ENCODE measurements at places on chromosomes 5 and 9.

DNA sequence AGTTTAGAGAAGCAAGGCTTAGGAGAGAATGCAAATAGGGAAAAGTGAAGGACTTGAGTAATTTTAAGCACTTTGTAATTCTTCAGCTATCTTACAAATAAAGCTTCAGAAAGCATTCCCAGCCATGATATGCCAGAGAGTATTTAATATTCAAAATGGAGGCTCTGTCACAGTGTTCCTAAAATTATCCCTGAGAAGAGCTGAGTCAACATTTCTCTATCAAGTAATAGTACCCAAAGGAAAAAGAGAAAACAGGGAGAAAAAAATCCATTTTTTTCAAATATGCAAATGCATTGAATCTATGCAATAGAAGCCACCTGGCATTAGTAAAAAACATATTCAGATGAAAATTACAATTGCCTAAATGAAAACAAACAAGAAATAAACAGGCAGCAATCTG, 392.6 kb upstream of the FAM174A start:
- DNase-seq, result no peak

GRCh38 chr9:1637401-1637800, 377.7 kb upstream of the SMARCA2 start:
- DNase-seq, result no peak

DNA sequence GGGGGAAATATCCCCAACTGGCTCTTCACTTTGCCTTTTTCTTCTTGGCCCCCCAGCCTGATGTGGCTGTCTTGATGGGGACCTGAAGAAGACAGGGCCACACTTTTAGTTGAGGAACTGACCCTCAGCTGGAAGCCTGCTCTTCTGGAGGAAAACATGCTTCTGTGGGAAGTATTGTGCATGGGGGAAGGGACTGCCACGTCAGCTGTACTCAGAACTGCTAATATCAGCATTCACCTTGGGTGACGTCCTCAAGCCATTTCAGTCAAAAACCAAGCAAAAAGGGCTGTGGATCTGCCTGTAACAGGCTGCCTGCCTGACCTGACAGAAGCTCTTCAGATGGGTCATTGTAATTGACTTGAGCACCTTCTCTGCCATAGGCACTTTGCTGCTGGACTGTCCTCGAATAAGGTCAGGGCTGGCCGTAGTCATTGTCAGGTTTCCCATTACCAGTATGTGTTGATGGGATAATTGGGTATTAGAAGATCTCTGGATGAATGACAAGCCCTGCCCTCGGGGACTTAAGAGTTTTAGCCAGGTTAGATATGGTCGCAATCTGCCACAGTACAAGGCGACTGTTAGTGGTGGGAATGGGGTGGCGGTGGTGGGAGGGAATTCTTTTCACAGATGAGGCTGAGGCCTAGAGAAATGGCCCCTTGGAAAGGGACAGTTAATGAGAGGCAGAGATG, 10.4 kb downstream of the RAI14 start:
- no peak for DNase-seq

DNA sequence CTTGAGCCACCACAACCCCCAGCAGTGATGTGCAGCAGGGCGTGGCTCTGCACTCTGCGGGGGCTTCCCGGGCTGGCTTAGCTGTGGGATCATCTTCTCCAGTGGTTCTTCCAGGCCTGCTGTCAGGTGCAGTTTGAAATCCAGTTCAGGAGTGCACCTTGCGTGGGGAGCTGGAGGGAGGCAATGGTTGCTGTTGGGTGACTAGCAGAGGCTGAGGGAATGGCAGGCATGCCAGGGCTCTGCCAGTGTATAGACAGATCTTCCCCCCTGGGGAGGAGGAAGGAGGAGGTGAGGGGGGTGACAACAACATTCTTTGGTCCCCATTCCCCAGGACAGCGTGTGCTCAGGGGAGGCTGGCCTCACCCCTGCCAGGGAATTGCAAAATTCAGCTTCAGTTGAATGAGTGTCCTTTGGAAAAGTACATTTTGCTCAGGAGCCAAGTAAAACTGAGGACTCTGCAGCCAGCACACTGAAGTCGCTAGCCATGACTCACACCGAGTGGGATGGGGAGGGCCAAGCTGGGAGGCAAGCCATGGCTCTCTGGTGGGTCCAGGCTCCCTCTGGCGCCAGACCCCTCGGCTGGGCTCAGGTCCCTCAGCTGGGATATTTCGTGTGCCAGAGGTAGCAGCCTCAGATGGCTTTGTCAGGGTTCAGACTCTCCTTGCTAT, 35.0 kb downstream of the ERGIC1 start:
- no peak for DNase-seq

DNA sequence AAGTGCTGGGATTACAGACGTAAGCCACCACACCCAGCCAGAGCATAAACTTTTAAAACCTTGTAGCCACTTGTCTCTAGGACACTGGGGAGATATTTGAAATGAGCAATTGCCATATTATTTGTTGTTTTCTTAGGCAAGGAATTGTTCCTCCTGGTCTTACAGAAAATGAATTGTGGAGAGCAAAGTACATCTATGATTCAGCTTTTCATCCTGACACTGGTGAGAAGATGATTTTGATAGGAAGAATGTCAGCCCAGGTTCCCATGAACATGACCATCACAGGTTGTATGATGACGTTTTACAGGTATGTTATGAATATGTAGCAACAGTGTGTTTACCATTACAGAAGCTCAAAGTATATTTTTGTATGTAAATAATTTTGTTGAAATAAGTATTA, 30.5 kb downstream of the SFXN1 start:
- no peak for DNase-seq

DNA sequence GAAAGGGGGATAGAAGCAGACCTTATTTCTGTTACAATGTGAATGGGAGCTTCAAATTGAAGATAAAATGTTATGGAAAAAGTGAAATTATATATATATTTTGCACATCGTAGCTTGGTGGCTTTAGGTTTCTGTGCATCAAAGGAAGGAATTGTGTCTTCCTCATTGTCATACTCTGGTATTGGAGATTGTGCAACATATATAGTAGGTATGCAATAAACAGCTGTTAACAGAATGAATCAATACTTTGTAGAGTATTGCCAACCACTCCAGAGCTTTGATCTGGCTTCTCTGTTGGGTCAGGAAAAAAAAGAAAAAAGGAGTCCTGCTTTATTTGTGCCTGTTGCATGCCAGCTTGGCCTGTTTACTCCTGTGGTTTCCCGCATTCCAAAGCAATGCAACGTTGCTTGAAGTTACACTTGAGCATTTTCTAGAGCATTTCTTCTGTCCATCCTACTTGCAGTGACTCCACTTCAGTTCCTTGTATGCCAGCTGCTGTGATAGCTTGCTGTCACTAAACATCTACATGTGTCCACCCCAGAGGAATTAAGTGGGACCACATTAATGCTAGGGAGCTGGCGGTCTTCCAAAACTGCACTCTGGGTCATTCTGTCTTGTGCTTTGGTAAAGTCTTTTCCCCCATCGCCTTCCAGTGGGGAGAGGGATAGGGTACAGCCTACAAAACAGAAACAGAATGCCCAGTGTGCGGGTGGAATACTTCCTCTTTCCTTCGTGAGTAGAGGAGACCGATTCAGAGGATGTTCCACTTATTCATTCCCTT, 62.0 kb upstream of the MEF2C start:
- DNase-seq, result no peak

- no peak for DNase-seq
Measured at GRCh38 chr9:113446323-113446740, 17.2 kb upstream of the RGS3 start.

GRCh38 chr5:86030753-86031152, 587.0 kb upstream of the COX7C start:
- DNase-seq, result no peak

- DNase-seq, result no peak
Measured at GRCh38 chr5:138273834-138274188, 610 bp downstream of the GFRA3 start.

- no peak for DNase-seq
Measured at GRCh38 chr9:95004411-95005277, 278.1 kb downstream of the AOPEP start.

- no peak for DNase-seq
Measured at GRCh38 chr5:105849701-105850100, 1821.0 kb downstream of the EFNA5 start.

GRCh38 chr5:151673421-151673820, 13.3 kb downstream of the SPARC start:
- no peak for DNase-seq

- DNase-seq, result no peak
Measured at GRCh38 chr5:159459951-159460538, 129.8 kb upstream of the IL12B start.
